ENCODE measurements at places on chromosomes 13 and 19.
A peak's percentile ranks its signal among the peaks of the same experiment; 100 is the strongest.

DNA sequence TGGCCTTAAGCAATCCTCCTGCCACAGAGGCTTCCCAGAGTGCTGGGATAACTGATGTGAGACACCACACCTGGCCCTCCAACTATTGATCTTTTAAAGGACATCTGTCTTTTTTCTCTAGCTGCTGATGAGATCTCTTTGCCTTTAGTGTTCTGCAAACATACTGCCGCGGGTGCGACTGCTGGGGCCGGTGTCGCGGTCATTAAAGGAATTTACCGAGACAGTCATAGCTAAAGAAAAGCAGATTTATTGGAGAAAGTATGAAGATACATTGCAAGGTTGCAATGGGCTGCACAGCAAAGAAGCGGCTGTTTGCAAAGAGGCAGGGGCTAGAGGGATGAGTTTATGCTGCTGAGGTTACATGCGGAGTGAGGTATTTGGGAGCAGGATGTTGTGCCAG lies 31.2 kb upstream of the LRRC4B start:
- no peak for DNase-seq

DNA sequence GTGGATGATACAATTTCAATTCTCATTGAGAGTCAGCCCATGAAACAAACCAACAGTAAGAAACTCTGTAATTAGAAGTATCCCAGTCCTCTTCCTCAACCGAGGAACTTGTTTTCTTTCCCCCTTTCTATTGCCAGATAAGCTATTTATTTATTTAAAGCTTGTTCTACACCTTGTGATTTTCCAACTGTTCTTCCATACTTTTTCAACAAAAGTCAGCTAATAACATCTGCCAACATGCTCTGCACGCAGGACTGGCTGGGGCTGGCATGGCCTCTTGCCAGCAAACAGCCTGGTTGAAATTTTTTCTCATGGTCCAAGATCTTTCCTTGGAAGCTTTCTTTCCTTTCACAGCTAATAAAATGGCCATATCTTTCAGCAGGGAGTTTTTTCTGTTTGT lies 2.9 kb upstream of the IRS2 start:
- no peak for DNase-seq

DNA sequence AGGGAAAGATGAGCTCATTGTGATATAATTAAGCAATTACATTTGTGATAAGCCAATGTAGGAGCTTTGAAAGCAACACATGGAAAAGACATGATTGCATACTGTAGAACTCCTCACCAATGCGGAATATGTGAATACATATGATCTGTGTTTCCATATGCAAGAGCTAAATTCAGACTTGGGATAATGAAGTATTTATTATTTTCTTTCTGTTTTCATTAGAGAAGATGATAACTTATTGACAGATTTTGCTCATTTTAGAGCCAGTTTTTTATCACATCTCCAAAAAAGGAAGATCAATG lies 14.2 kb downstream of the FAM124A start:
- DNase-seq = no peak

DNA sequence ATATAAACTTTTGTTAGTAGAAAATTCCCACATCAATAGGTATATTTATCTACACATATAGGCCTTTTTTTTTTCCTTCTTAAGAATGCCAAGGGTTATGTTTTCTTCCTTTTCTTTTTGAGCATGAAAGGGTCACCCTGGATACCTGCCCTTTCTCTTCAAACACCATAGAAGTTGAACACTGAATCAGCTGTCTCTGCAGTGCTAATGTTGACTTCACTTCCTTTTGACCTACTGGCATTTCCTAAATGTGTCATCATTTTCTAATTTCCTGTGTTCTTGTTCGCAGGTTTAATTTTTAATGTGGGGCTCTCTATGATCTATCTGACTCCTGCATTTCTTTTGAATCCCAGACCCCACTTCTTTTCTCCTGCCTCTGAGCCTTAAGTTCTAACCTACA lies 532.0 kb downstream of the GPC6 start:
- DNase-seq = no peak

DNA sequence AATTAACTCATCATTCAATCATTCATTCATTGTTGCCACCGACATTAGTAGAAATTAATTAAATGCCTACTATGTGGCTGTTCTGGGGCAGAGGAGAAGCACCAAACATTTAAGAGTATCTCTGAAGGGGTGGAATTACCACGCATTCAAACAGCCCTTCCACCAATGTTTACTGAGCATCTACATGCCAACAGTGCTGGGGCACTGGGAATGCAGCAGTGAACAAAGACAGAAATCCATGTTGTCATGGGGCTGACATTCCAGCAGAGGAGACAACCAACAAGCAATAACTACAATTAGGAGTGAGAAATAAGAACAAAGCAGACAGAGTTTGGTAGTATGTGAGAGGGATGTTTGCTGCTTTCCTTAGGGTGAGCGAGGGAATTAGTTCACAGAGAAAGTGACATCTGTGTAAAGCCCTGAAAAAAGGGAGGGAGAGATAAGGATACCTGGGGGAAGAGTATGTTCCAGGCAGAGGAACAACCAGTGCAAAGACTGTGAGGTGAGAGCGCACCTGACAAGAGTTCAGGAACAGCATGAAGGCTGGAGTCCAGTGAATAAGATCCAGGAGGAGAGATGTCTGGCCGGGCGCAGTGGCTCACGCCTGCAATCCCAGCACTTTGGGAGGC lies 1.3 kb upstream of the PAK4 start:
- no peak for DNase-seq

- DNase-seq = no peak
Observed at GRCh38 chr19:33872445-33873320, 76.0 kb downstream of the KCTD15 start.

GRCh38 chr19:13585512-13585911 lies 79.2 kb upstream of the CACNA1A start:
- DNase-seq = no peak

- no peak for DNase-seq
Observed at GRCh38 chr19:49801966-49802661, 11.0 kb downstream of the FUZ start.

DNA sequence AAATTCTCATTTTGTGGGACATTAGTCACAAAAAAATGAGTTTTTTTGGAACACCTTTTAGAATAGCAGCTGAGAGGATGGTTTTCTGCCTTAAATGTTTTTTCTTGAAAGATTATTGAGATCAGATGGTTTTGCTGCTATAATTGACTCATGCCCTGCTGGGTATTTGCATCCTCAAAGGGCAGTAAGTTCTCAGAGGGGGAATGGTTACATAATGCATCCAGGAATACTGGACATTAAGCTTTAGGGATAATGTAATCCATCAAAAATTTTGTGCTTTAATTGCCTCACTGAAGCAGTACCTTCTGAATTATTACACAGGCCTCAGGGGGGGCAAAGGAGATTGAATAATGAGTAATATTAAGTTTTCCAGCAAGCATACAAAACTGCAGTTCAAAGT lies 866.3 kb upstream of the SPRY2 start:
- DNase-seq = no peak

GRCh38 chr13:40813667-40814454 lies 24.4 kb downstream of the SLC25A15 start:
- DNase-seq = peak; percentile 50

DNA sequence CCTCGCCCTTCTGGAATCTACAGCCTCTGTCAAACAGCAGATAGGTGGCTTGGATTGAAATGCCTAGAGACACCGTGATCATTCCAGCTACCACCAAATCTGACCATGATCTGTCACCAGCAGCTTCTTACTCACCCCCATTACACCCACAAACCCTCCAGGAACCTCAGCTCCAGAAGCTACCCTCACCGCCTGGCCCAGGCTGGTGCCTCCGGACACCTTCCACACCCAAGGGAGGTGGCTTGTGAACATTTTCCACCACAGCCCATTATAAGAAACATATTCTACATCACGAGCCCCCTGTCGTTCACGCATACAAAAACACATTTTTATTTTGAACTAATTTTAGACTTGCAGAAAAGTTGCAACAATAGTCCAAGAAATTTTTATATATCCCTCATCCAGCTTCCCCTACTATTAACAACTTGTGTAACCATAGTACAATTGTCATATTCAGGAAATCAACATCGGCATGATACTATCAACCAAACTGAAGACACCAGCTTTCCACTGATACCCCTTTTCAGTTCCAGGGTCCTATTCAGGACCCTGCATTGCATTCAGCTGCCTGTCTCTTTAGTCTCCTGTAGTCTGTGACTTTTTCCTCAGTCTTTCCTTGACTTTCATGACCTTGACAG lies 15.4 kb upstream of the UBE2L5 start:
- DNase-seq = no peak

GRCh38 chr19:14409146-14410023 lies 9.8 kb downstream of the DDX39A start:
- no peak for DNase-seq

DNA sequence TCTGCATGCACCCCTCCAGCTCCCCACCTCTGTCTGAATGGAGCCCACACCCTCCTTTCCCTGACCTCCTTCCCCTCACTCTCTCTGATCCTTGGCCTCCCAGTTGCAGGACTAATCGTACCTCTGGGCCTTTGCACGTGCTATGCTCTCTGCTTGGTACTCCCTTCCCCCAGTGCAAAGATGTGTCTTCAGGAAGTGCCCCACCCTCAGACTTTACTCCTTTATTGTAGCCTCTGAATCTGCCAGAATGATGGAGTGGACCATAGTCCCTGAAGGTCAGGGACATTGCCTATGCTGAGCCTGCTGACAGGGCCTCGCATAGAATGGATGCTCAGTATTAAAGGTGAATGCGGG lies 1.3 kb upstream of the JUND start:
- DNase-seq = no peak

GRCh38 chr19:9171393-9171991 lies 7.3 kb upstream of the OR7D2 start:
- DNase-seq = no peak

DNA sequence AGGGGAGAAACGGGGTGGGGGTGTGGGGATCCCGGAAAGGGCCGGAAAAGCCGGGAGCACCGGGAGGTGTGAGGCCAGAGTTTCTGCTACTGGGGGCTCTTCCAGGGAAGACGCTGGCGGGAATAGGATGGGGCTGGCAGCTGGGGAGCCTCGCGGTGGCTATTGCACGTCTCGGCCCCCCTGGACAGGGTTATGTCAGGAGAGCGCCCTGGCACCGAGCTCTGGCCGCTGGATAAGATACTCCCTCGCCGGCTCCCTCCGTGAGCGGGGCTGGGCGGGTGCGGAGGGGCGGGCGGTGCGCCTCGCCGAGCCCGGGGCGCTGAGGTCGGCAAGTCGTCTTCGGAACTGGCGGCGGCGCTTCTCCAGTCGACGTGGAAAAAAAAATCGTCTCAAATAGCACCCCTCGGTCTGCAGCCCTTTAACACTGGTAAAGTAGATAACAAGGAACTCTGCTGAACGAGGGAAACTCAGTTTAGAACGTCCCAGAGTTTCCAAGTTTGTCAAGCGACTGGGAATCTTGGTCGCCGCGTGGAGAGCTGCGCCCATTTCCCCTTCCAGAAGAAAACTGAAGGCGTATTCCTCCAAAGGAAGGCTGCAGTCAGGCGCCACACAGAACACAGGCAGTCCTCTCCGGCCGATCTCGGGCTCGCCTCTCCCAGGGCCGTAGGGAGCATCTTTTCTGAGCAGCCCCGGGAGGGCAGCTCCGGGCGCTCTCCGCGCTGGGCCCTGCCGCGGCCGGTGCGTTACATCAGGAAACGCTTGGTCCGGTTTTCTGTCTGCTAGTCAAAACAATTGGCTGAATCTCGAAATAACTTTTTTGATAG lies 115.1 kb downstream of the KCNRG start:
- DNase-seq = peak; percentile 78

- DNase-seq = peak; percentile 75
Observed at GRCh38 chr13:20828539-20829364, 55.0 kb upstream of the EEF1AKMT1 start.

DNA sequence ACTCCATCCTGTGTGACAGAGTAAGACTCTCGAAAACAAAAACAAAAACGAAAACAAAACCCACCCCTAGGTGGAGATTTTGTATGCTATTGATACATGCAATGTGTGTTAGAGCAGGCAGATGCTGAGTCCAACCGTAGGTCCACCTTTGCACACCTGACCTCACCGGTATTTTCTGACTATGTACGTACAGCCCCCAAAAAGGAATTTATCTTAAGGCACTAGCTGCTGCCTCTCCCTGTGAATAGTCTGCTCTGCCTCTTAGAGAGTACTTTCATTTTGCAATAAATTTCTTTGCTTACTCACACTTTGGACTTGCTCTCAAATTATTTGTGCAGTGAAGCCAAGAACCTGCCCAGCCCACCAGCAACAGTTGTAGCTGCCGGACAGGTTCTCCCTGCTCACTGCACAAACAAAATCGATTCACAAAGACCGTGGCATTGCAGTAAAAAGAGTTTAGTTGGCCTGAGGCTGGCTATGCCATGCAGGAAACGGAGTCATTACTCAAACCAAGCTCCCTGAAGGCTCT lies 8.2 kb upstream of the ZNF77 start:
- DNase-seq = no peak

GRCh38 chr13:48506092-48506701 lies 26.7 kb downstream of the RCBTB2 start:
- DNase-seq = no peak

DNA sequence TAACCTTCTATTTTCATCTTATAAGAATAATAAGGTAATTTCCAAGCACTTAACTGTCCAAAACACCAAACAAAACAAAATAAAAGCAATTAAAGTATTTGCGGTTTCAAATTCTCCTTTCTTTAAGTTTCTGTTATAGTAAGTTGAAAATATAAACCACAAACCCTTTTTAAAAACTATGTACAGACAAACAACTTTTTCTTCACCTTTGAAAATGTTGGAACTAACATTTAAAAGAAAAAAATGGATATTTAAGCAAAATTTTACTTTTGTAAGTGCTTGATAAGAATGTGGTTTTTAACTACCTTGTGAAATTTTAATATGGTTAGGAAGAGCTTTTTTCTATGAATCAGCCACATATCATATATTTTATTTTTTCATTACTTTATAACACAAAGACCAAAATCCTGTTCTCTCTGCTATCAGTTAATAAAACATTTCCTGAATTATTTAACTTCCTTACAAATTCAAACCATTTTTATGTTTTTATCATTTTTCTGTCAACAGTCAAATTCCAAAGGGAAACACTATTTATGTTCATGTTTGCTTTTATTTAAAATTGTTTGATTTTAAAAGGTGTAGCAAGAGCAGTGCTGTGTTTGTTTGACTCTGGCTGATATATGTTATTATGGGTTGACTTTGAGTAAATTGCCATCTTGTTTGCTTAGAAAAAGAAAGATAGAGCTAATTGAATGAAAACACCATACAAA lies 554.1 kb upstream of the KLHL1 start:
- no peak for DNase-seq

Data from inflammatory macrophage treated with lipopolysaccharide for 4 hours (primary cell).